ENCODE measurements at places on chromosomes 13 and 19.

DNA sequence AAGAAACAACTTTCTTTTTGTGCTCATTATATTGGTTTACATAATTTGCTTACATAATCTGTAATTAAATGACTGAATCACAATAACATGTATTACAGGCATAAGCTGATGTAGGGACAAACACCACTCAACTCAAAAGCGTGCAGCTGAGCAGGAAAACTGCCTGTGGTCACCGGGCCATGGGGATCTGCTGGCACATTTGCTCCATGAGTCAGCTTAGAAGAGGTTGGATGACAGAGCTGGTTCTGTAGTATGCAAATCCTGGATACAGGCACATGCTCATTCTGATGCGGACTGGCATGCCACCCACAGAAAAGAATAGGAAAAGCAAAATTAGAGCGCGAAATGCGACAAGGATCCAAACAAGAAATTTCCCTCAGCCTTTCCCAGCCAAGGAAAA, 128.6 kb downstream of the USP12 start:
- peak; percentile 57 for DNase-seq

- no peak for DNase-seq
Measured at GRCh38 chr19:18939922-18940768, 872 bp downstream of the HOMER3 start.

DNA sequence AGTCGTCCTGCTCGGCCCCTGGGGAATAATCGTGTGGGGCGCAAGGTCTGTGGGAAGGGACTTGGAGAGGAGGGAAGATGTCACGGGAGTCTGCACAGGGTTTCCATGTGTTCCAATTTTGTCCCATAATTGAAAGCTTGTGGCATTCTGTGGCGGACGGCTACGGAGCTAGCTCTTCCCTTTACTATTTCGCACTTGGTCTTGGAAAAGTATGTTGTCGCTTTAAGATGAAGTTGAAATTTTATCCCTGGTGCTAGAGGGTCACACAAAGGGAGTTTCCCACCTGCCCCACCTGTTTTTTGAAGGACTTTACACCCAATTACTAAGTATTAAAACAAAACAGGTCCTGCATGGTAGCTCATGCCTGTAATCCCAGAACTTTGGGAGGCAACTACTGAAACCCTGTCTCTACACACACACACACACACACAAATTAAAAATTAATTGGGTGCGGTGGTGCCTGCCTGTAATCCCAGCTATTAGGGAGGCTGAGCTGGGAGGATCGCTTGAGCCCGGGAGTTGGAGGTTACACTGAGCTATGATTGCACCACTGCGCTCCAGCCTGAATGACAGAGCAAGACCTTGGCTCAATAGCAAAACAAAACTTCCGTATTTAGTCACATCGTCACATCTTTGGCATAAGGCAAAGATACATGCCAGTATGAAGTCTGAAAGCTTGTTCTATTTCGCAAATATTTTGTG, 967 bp upstream of the TPT1 start:
- DNase-seq = peak; percentile 59

DNA sequence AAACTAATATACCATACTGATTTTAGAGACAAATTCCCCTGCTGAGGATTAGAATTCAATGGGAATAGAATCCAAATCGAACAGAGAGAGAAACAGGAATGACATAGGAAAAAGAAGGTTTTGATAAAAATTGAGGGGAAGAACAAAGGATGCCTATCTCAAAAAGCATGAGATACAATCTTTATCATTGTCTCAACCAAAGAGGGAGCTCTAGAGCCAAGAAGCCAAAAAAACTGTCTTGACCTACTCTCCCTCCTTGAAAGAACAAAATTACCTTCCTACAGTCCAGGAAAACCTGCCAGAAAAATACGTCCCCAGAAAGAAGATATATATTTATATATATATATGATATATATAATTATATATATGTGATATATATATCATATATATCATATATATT, 39.2 kb upstream of the MIR17HG start:
- DNase-seq = peak; percentile 1

- DNase-seq = no peak
Measured at GRCh38 chr13:79571147-79571546, 90.2 kb downstream of the NDFIP2 start.

GRCh38 chr19:38173291-38174041, 50.6 kb downstream of the DPF1 start:
- no peak for DNase-seq

DNA sequence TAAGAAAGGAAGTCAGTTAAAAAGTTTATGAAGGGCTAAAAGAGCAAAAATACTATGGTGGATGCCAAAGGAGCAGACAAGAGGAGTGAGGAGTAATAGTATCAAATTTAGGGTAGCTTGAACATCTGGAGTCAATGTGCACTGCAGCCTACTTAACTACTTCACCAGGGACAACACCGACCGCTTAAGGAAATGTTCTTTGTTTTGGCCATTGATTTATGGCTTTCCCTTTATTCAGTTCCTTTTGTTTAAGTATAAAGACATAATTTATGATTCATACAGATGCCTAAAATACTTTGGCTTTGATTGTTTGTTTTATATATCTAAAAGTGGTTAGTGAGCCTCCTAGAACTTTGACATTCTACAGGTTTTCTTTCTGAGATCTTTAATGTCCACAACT, 276.3 kb upstream of the PRR20A start:
- no peak for DNase-seq

DNA sequence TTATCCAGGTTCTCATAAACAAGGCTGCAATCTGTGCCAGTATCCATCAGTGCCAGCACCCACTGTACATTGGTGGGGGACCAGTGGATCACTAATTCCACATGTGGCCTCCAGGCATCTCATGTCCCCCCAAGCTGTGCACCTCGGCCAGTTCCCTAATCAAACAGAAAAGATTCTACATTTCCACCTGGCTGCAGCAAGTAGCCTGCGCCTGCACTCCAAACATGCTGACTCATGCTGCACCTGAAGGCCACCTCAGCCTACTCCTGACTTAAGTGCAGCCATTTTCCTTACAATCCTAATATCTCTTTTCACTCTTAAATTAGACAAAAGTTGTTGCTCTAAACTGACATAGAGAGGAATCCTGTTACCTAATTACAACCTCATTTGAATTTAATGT, 729.4 kb upstream of the MIR17HG start:
- DNase-seq = no peak

GRCh38 chr19:23116802-23117571, at the start of gene ZNF730:
ZNF730 (plus strand) TSS chr19:23117025; CDS start chr19:23117174, 149 bp downstream.
- no peak for DNase-seq

DNA sequence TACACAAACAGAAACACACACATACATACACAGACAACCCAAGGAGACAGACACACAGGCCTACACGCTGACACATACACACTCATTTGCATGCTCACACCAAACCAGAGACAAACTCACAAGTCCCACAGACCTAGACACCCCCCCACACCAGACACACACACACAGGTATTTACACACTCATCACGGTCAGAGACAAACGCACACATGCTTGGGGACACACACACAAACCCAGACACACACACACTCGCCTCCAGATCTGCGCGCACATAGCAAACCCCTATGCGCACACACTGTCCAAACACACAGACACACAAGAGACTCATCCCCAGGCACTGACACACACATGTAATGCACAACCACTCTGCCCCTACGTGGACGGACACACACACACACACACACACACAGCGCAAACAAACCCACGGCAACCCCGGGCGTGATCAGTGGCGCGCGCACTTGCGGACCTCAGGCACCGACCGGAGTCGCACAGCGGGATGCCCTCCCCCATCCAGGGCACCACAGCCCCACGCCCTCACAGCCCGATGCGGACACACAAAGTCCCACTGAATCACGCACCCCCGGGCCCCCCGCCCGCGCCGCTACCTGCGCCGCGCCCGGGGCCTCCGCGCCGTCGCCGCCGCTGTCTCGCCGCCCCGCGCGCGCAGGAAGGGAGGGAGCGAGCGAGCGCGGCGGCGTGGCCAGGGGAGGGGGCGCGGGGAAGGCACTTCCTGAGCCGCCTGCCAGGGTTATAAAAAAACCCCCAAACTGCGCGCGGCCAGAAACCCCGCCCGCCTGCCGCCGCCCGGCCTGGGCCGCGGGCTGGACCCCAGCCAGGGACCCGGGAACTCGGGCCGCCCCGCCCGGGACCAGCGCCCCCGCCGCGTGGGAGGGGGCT, at the start of gene ADAMTS10:
TSS of gene ADAMTS10 (minus strand) at position 675 of the 895 bp plus-strand sequence. CDS start 5,005 bp downstream, outside the sequence.
- DNase-seq = no peak

All from MV-4-11 (cell line).